ENCODE measurements at places on chromosomes 4 and X.

- DNase-seq, result peak; percentile 57
Measured at GRCh38 chr4:25862411-25863346, at the start of gene SEL1L3. Gene SEL1L3, minus strand, starts transcription at chr4:25862988. Its CDS starts 152 bp downstream, at chr4:25862836.

- DNase-seq, result no peak
Measured at GRCh38 chr4:13496605-13497004, 12.5 kb upstream of the RAB28 start.

DNA sequence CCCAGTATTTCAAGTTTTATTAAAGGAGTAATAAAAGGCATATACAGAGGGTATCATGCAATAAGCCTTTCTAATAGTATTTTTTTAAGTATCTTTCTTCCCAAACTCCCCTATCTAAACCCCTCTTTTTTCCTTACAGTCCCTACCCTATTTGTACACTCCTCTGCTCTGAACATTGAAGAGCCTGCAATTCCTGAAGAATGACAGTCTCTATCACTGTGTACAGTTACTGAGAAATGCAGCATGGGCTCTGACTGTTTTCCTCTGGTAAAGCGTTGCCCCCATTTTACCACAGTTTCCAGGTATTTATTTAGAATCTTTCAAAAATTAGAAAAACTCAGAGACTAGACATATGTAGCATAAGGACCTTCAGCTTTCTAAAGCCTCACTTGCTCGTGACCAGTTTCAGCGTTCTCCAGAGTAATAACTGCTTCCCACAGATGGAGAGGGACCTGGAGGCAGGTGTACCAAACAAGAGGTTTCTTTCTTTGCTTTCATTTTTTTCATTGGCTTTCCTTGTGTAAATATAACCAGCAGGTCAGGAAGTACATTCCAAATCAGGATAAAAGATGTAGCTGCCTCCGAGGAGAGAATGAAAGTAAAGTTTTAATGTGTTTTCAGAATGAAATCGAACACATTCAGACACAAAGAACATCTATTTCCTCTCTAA is 230.8 kb downstream of the CFAP299 start:
- DNase-seq, result no peak

GRCh38 chr4:171714791-171715454 is 98.3 kb upstream of the GALNTL6 start:
- no peak for DNase-seq

DNA sequence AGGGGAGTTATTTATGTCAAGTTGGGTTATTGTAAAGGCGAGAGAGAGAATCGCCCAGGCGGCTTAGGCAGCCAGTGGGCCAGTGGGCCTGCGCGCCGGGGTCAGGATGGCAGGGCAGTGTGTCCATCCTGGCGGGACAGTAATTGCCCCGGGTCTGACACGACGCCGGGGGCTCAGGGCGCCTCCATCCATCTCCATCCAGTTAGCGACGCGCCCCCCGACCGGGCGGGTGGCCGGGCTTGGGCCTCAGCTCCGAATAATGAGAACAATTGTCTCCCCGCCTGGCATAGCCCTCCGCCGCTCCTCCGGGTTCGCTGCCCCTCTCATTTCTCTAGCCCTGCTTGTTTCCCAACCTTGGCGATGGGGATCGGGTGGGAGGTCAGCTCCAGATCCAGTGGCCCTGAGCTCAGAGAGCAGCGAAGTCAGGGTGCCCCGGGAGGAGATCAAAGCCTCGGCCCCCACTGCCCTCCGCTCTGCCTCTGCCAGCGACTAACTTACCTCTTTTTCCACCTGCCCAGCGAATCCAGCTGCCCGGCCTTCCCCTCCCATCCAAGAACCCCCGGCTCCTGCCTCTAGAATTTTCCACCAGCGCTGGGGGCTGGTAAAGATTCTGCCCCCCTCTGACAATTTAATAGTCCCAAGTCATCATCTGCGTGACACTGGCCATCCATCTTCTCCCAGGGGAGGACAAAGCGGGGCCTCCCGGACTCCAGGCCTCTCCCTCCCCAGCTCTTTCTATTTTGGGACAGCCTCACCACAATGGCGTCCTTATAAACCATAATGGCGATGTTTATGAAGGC is 56.9 kb upstream of the TMEM33 start:
- DNase-seq, result no peak

- DNase-seq, result no peak
Measured at GRCh38 chrX:141455103-141455502, 129.4 kb downstream of the SPANXA1 start.

Measured in CD4-positive, alpha-beta T cell treated with Interleukin-21 for 1 hour (primary cell).